Left ventricle myocardium inferior (tissue), 1 donor: ENCODE measurements at places on chromosomes 3 and 15. TPM values are rescaled to one million over a fixed set of nuclear protein-coding genes. Genes with fewer than 3 reads are reported as not detected.

DNA sequence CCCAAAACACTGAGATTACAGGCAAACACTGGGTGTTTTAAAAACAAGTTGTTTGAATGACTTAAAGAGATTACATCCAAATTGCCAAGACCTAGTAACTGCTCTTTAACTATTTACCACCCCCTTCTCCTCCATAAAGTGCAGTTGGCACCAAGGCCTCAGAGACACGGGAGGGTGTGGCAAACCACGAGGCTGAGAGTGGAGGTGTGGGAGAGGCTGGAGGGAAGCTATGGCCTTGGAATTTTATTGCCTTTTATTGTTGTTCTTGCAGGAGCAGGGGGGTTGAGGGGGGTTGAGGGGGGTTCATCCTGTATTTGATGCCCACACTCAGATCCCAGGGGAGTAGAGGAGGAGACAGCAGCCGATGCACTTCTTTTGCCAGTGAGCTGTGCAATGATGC, 75.9 kb upstream of the CTDSPL start:
- DNase-seq: no peak

GRCh38 chr3:43296565-43296964, 10.2 kb downstream of the SNRK start:
- DNase-seq: no peak

- no peak for DNase-seq
These were observed 42.9 kb downstream of the MYO1E start for GRCh38 chr15:59329570-59330350.

DNA sequence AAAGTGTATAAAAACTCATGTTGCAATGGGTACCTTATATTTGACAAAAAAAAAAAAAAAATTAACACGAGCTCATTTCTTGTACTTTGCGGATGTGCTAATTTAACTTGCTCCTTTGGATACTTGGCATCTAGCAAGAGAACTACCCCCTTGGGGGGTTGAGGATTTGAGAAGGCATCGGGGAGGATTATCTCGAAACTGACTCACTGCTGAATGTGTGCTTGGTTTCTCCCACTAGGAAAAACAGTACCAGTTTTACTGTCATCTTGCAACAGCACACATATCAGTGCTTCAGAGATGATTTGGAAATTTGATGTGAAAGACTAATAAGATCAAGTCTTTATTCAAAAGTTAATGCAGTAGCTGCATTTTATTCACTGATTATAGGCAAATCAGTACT, 891 bp downstream of the EXOG start:
- DNase-seq: no peak

DNA sequence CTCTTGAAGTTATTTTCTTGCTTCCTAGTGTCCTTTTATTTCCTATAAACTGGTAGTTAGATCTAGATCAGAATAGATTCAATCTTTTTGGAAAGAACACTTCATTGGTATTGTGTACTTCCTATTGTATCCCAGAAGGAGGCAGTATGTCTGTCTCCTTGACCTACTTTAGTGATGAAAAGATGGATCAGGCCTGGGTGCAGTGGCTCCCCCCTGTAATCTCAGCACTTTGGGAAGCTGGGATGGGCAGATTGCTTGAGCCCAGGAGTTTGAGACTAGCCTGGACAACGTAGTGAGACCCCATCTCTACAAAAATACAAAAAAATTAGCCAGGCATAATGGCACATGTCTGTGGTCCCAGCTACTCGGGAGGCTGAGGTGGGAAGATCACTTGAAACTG, 12.0 kb downstream of the BSN start:
- no peak for DNase-seq

DNA sequence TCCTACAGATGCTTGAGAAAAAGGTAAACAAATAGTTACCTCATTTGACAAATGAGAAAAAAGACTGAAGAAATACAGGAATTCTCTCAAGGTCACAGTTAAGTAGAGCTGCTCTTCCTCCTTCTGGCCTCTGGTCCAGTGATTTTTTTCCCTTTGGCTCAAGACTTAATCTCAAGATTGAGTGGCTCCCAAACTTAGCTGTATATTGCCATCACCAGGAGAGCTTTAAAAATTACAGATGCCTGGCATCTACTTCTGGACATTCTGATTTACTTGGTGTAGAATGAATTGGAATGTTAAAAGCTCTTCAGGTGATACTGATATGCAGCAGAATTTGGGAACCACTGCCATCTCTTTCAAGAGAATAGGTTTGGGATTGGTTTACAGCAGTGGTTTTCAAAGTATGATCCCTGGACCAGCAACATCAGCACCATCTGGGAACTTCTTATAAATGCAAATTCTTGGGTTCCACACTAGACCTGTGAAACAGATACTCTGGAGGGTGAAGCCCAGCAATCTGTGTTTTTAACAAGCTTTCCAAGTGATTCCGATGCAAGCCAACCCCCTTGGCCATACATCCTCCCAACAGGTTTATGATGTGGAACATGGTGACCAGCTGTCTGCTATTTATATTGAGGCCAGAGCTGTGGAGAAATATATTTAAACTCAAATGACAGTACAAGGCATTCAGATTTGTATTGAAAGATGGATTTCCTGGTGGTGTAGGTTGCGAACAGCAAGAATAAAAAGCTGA, 333.0 kb upstream of the RARB start:
- no peak for DNase-seq

- DNase-seq: no peak
These were observed 65.3 kb upstream of the PSMD6 start for GRCh38 chr3:64088408-64089205.

- no peak for DNase-seq
These were observed 15.6 kb upstream of the FILIP1L start for GRCh38 chr3:100129941-100130340.

GRCh38 chr15:94238539-94239118, 7.3 kb downstream of the MCTP2 start:
- no peak for DNase-seq

DNA sequence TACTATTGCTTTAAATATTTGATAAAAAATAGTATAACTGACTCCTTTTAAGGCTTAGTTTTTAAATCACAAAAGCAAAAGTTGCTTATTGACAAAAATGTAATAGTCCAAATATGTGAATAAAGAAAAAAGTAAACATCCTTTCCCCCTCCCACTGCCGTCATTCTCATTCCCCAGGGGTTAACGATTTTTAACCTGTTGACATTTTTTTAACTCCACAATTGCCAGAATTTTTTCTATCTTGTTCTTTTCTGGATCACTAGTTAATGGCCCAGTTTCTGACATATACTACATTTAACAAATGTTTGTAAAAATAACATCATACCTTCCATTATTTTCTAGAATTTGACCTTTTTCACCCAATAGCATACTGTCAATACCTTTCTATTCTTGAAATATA, 60.6 kb upstream of the TCF12 start:
- DNase-seq: no peak

DNA sequence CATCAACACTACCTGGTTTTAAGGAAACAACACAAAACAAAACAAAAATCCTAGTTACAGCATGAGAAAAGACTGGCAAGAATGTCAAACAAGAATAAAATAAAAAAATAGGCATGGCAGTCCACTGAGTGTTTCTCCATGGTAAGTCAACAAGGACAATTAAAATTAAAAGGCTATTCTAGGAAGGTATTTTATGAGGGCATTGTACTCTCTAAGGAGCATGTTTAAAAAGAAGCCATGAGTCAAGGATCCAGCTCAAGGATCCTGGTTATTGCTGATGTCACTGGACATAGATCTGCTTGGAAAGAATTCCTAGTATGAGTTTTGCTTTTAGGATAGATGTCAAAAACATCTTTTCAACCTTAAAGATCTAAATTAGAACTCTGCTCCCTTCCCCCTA, 106.7 kb downstream of the MYO5A start:
- DNase-seq: no peak

DNA sequence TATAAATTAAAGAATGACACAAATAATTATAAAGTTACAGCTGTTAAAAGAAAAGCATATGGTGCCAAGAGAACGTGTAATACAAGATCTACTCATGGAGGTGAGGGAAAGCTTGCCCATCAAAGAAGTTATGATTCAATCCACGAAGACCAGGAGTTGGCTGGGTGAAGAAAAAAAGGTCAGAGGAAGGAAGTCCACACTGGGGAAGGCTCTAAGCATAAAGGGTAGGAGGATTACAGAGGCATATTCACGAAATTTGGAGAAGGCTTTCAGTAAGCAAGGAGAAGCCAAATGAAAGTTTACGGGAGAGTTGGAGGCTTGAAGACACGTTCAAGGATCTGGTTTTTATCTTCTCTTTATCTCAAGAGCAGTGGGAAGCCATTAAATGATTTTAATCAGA, 1.8 kb upstream of the TGFBR2 start:
- DNase-seq: no peak

GRCh38 chr3:117545484-117545883, 835.9 kb downstream of the TUSC7 start:
- DNase-seq: no peak

GRCh38 chr3:9727743-9728142, 3.8 kb upstream of the BRPF1 start:
- no peak for DNase-seq

DNA sequence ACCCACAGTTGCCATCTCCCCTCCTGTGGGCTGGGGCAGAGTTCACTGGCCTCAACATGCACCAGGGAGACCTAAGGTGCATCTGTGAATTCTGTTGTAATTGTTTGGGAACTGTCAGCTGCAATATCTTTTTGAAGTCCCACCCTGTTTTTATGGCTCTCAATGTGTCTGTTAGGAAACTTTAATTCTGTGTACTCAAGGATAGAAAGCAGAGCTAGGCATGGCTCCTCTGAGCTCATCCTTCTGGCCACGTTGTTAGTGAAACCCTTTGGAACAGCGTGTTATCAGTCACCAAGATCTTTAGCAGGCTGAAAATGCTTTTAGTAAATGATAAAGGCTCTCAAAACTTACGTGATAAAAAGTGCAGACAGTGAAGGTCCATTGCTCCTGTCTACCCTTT, 33.6 kb upstream of the MTMR10 start:
- DNase-seq: no peak

- DNase-seq: no peak
These were observed 137.3 kb upstream of the BHLHE40 start for GRCh38 chr3:4841776-4842440.

DNA sequence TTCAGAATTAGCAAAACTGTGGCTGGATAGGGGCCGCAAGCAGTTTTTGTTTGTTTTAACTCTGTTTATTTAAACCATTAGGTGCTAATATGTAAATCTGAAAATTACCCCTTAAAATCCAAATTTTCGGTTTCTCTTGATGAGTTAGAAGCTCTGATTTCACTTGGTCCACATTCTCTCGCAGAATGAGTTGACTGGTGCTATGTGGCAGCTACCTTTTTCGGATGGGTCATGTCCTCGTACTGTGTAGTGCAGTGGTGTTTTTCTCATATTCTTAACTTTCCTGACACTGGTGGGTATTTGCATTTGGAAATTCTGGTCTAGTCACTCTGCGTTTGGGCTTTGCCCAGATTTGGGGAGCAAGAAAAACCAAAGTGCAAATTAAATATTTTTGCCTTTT, 87.1 kb downstream of the DIPK2A start:
- DNase-seq: no peak

DNA sequence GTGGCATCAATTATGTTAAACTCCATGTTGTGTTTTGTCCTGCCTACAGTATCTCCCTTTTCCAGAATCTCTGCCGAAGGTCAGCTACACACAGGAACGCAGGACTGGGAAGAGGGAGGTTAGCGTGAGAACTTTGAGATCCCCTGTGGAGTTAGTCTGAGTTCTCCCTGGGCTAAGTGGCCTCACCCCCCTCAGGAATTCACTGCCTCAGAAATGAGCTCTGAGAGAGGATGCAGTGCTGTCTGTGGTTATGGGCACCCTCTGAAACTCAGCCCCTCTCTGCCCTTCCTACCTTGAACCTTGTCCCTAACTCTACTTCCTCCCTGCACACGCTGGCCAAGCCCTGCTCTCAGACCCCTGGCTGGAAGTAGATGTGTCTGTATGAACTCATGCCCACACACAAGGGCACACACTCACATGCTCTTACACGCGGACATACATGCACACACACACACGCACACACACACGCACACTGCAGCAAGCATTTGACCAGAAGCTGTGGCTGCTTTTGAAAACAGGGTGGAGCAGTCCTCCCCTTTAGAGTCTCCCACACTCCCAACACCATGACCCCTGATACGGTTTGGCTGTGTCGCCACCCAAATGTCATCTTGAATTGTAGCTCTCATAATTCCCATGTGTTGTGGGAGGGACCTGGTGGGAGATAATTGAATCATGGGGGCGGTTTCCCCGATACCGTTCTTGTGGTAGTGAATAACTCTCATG, 5.3 kb upstream of the VIPR1 start:
- DNase-seq: no peak

DNA sequence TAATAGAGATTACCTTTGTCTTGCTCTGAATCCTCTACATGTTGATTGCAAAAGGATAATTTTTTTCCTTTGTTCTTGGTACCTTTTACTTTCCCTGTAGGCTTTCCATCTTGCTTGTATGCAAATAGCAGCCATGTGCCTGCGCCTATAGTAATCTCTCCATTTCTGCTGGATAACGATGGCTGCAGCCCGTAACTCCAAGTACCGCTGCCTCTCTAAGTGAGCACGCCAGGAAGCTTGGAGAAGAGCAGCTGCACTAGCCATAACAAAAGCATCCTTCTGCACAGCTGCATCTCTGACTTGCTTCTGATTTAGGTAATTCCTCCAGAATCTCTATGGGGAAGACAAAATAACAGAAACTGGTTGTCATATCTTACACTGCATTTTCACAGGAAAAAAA, 89.3 kb downstream of the NR2E3 start:
- no peak for DNase-seq

GRCh38 chr3:71513081-71513480, 70.4 kb downstream of the FOXP1 start:
- no peak for DNase-seq

- DNase-seq: no peak
These were observed 42.2 kb downstream of the CHDH start for GRCh38 chr3:53803816-53804695.

GRCh38 chr15:50750227-50750705, 15.2 kb downstream of the SPPL2A start:
- no peak for DNase-seq

DNA sequence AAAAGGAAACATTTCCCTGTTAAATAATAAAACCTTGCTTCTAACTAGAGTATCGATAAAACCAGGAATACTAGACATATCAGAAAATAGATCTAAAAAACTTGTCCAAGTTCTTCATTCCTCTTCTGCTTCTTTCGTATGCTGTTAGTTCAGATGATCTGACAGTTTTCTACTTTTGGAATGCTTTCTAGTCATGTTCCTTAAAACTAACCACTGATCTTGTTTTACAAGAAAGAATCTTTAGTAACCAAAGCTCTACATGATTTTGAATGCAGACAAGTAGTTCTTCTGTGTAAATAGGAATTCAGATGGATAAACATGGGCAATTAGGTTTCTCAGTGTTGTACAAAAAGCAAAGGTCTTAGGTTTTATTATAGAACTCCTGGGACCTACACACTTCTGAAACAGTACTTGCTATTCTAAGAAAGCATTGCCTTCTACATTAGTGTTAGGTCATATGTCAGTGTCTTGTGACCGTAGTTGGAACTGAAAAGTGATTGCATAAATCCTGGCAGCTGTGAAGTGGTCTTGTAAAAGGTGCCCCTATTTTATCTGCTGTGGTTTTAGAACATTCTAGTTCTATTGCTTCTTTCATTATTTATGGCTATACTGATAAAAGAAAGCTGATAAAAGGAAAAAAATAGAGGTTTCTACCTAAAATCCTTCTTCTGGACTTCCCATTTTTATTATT, 40.7 kb downstream of the SNRK start:
- no peak for DNase-seq

Gene KNG1
- 0.14 TPM for total RNA-seq

Gene ITGA11
- total RNA-seq: 31.4 TPM

Gene GOLGA8J
- total RNA-seq: 0.41 TPM

Gene SIDT1
- 0.69 TPM for total RNA-seq

Gene MUC20
- 4.7 TPM for total RNA-seq

Gene NANOGP8
- not detected for total RNA-seq

Gene SERPINI1
- 10.6 TPM for total RNA-seq

Gene TM6SF1
- 4.7 TPM for total RNA-seq

Gene TF
- 1.3 TPM for total RNA-seq

Gene AGBL1
- total RNA-seq: not detected
